AG04450 (cell line): ENCODE measurements at places on chromosomes 5 and 9. TPM values are rescaled to one million over a fixed set of nuclear protein-coding genes. Genes with fewer than 3 reads are reported as not detected.

The ZNF608 gene
- 12.1 and 13.0 TPM in 2 replicates for polyA plus RNA-seq

The COL15A1 gene
- polyA plus RNA-seq: 3.0 and 3.2 TPM in 2 replicates

- DNase-seq: no peak
Measured at GRCh38 chr9:15150939-15151338, 156.1 kb downstream of the TTC39B start.

DNA sequence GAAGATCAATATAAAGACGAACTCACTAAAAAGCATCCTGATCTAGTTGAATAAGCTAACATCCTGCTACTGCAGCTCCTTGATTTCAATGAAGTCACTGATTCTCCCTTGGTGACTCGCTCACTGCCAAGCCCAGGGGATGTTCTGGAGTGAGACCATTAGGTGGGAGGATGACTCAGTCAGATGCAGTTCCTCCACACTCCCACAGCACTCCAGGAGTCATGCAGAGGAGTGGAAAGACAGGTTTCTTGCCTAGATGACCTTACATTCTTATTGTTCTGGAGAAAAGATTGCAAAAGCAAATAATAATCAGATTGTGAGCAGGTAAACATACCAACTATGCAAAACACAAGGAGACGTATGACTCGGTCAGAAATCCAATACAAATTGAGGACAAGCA is 15.3 kb downstream of the GCNT4 start:
- peak; percentile 51 for DNase-seq

The PRRX2 gene
- 8.3 and 15.0 TPM in 2 replicates for polyA plus RNA-seq
